ENCODE measurements at places on chromosomes 2 and 18.

GRCh38 chr2:127373362-127374083, 14.3 kb downstream of the MAP3K2 start:
- no peak for DNase-seq

DNA sequence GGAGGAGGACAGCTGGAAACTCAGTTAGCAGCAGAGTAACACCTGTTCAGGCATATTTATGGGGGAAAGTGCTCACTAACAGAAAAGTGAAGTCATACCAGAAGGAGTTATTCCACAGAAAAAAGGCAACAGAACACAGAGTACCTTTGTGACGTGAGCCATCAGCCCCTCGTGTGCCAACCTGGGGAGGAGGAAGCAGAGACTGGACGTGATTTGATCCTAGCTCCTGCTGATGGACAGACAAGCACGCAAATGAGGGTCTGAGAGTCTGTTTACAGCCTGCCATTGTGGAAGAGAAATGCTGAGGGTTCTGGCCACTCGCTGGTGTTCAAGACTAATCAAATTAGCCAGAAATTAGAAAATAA, 120.7 kb downstream of the ZNF521 start:
- peak; percentile 62 for DNase-seq

GRCh38 chr2:208134928-208135586, 5.4 kb upstream of the CRYGC start:
- DNase-seq = no peak

GRCh38 chr18:9913151-9913525, 678 bp upstream of the VAPA start:
- no peak for DNase-seq

DNA sequence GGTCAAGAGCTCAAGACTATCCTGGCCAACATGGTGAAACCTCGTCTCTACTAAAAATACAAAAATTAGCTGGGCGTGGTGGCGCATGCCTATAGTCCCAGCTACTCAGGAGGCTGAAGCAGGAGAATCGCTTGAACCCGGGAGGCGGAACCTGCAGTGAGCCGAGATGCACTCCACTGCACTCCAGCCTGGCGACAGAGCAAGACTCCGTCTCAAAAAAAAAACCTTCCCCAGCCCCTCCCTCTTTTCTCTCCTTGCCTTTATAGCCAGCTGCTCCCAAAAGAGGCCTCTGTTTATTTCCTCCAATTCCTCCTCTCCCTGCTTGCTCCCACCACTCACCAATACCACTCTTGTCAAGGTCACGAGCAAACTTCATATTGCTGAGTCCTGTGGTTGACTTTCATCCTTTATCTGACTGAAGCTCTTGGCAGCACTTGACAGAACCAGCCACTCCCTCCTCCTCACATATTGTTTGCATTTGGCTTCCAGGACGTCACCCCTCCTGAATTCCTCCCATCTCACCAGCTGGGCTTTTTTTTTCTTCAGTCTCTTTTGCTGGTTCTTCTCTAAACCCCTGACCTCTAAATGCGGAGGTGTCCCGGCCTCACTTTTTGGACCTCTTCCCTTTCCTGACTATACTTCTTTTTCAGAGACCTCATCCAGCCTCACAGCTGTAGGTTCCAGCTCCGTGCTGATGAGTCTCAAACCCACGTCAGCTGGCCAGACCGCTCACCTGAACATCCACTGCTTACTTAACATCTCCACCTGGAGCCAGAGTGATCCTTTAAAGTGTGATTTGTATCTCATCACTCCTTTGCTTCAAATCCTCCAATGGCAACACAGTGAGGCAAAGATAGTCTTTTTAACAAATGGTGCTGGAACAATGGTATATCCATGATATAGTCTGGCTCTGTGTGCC, 84.6 kb upstream of the CAB39 start:
- DNase-seq = no peak

DNA sequence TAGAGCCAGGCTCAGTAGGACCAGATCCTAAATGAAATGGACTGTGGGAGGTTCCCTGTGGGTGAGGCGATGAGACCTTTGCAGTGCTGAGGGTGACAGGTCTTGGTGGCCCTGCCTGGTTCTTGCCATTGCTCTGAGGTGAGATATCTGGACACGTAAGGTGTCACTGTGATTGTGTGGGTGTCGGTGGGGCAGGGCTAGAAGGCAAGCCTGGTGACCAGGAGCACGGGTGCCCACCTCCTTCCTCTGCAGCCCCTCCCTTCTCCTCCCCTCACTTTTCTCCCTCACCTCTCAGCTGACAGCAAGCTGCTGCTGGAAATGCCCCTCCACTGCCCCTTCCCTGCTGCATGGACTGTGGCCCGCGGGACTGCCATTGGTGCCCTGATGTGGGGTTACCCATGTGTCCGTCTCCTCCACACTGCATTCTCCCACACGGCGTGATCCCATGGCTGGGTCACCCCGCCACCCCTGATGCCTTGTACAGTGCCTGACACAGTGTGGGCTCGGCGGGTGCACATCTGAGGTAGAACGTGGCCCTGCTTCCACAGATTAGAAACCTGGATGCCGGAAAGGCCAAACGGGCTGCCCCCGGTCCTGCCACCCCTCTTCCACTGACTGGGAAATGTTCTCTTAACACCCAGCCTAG, 55.6 kb upstream of the FOSL2 start:
- DNase-seq = no peak

DNA sequence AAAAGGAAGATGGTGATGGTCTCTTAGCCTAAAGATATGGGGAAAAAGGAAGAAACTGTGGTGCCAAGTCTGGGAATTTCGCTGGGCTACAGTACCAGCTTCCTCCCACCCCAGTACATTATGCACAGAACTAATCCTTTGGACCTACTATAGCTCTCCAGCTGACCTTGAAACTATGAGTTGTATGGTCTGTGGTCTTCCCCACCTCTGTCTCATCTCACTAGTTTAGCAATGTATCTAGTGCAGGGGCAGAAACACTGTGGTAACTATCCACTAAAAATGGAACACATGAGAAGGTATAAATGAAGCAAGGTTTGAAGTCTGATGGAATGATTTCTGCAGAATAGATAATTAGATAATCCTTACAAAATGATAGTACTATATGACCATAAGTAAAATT, 190.4 kb upstream of the CCDC150 start:
- no peak for DNase-seq
